ENCODE measurements at places on chromosomes 2 and 18.
A peak's percentile ranks its signal among the peaks of the same experiment; 100 is the strongest.

GRCh38 chr2:12616456-12617156 is 100.1 kb upstream of the TRIB2 start:
- no peak for DNase-seq

GRCh38 chr2:157336137-157337010 is 10.8 kb upstream of the ERMN start:
- DNase-seq, result peak; percentile 57

DNA sequence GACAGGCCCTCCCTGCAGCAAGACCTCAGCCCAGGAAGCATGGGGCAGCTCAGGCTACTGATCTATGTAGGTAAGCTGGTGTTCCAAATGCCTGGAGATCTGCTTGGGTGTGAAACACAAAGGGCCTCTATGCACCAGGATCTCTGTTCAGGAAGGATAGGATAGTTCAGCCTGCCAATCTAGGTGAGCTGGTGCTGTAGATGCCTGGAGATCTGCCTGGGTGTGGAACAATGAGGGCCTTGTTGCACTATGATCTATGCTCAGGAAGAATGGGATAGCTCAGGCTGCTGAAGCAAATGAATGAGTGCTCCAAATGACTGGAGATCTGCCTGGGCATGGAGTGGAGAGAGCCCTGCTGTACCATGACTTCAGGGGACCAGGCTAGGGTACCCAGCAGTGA is 48.9 kb upstream of the MYL1 start:
- DNase-seq, result no peak

GRCh38 chr2:26285931-26286330 is 41.2 kb downstream of the HADHB start:
- DNase-seq, result no peak

DNA sequence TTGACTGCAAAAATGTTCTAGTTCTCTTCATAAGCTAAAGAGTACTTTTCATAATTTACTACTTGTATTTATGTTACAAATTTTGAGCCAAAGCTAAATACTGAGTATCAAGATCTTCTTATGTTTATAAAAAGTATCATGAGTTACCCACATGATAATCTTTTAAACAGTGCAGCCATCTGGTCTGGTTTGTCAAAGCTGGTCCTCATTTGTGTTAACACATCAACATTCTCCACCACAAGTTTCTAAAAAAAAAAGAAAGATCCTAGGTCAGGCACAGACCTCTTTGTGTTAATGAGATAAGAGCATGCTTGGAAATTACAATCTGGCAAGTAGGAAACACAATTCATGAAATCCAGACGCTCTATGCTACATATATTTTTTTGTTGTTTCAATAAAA is 75.5 kb upstream of the FRZB start:
- no peak for DNase-seq

DNA sequence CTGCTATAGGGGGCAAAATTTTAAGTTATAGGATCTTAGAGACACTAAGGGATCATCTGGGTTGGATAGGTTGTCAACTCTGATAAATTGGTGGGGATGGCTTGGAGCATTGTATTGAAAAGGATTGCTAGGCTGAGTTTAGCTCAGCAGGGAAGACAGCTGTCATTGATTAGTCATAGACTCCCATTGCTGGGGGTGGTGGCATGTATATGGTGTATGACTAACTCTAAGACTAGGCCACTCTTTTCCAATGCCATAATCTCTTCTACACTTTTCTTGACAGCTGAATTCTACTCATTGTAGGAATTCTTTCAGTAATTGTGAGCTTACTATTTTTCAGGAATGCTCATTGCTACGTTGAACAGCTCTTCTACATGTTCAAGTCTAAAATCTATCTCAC is 81.3 kb upstream of the PELI1 start:
- DNase-seq, result peak; percentile 61

GRCh38 chr2:71705171-71705960 is 252.0 kb downstream of the DYSF start:
- DNase-seq, result no peak

GRCh38 chr18:13446610-13447461 is 228.3 kb downstream of the LDLRAD4 start:
- DNase-seq, result no peak

DNA sequence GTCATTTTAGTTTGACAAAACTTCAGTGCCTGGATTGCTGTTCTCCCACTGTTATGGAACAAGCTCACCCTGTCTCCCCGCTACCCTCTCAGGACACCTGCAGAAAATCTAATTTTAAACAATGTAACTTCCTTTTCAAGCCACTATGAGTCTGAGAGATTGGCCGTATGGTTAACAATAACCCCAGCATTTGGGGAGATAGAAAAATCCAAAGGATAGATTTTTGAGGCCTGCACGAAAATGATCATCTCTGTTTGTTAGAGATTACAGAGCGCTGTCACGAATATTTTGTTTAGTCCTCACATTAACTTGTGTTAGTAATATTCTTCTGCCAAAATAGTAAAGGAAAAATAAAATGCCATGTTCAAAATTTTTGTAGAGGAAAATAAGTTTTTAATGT is 24.7 kb downstream of the CAB39 start:
- no peak for DNase-seq

DNA sequence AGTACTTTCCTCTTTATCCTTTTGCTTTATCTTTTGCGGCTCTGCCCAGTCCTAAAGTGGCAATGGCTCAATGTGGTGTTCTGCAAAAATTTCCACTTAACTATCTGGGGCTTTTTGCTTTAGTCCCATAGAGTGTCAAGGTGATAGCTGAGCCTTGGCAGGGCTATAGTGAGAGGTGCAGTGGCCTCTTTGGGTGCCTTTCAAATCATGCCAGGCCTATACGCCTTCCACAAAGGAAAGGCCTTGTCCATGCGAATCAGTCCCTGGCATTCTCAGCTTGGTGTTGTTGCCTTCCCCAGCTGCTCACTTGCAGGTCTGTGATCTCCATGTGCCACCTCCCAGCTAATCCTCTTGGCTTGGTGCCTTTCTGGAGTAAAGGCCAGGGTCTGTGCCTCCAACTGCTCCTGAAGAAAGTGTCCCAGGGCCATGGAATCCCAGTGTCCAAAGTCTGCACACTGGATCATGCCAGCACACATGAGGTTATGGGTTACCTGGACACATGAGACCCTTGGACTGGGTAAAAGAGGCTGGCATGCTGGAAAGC is 26.6 kb downstream of the PAX8 start:
- no peak for DNase-seq
